Effector CD8-positive, alpha-beta T cell (primary cell): ENCODE measurements at places on chromosomes 6 and 20.

DNA sequence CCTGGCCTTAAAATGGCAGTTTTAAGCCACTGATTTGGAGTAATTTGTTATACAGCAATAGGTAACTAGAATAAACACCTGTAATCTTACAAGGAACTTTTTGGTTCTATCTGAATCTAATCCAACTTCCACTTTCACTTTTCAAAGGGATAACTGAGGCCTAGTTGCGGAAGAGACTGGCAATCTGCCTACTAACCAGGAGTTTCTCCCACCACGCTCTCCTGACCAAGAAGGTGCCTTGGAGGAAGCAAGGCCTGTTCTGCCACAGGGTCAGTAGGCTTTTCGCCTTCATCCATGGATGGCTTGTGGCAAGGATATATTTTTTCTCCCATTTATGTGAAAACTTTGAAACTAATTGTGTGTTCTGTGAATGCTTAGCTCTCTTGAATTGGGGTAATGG is 12.9 kb upstream of the MYBL2 start:
- DNase-seq: no peak

GRCh38 chr6:145345094-145345493 is 390.2 kb downstream of the EPM2A start:
- no peak for DNase-seq

- DNase-seq: no peak
Measured at GRCh38 chr20:1319051-1319450, 9.9 kb downstream of the SDCBP2 start.

DNA sequence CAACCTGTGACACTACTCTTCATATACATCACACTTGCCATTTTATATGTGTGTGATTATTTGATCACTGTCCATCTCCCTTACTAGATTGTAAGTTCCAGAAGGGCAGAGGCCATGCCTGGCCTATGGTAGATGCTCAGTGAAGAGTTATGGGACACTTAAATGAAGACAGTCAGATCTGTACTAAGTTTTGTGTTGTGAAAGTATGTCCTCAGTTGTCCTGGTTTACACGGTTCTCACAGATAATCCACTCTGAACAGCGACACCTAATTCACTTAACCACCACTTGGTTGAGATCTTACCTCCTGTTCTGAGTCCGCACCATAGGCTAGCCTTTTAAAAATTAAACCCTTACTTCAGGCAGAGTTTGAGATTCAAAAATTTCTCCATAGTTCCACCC is 434.1 kb upstream of the SOX4 start:
- no peak for DNase-seq

DNA sequence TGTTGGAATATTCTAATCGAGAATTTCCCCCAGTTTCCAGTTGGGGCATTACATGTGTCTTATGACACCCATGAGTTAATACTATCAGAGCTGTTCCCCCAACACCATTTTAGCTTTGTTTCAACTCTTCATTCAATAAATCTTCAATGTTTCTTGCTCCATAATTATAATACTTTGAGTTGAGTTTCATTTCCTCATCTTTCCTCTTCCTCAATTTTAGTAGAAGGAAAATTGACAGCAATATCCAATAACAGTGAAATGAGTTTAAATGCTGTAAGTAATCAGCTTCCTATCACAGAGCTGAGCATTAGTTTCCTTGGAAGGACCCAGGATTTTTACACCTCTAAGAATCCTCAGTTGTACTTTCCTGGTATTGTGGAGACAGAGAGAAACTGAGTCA is 1.0 kb upstream of the STMND1 start:
- no peak for DNase-seq

DNA sequence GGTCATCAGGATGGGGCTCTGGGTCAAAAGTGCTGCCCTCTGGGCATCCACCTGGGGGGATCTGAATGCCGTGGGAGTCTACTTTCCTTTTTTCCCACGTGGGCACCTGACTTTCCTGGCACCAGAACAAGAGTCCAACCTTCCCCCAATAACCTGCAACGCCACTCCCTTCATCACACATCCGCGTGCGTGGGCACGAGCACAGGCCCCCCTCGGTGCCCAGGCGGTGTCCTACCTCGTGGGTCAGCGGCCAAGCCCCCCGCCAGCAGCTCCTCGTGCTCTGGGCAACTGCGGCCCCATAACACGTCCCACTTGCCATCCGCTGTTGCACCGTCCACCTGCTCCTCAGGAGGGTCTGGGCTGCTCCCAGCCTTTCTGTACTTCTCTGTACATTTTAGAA is 87.0 kb downstream of the YTHDF1 start:
- no peak for DNase-seq

DNA sequence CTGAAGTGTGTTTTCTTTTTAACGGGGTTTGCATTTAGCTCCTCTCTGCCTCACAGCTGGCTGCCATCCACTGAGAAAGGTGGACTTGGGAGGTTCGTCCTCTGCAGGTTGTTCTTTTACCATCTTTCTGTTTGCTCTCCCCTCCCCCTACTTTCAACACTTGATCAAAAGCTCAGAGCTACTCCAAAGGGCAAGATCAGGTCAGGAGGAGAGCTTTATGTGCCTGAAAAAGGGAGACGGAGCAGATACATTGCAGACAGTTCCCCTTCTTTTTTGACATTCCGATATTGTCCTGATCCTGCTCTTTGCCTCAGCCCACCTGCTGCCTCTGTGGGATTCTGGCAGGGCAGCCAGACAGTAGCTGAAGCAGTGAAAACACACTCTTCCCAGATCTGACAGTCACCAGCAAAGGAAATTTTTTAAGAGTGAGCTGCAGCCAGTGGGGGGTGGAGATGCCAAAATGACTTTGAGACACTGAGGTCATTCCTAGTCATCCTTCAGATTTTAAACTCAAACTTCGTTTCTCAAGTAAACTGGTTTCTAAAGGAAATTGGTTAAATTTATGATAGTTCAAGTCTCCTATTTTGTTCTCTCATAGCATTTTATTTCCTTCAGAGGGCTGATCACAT is 26.5 kb downstream of the SMLR1 start:
- DNase-seq: no peak

GRCh38 chr6:97978855-97979271 is 695.8 kb upstream of the MMS22L start:
- no peak for DNase-seq

DNA sequence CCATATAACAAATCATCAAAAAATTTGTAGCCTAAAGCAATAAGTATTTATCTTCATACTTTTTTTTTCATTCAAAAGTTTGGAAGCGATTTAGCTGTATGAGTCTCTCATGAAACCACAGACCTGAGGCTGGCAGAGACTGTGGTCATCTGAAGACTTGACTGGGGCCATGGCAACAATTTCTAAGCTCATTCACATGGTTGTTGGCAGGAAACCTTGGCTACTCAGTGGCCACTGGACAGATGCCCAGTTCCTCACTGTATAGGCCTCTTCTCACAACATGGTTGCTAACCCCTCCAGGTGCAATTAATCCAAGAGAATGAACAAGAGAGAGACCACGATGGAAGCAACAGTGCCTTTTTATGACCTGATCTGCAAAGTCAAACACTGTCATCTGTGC is 235.9 kb downstream of the BTBD3 start:
- DNase-seq: no peak

GRCh38 chr6:42989923-42990322 is 5.6 kb downstream of the PPP2R5D start:
- no peak for DNase-seq

DNA sequence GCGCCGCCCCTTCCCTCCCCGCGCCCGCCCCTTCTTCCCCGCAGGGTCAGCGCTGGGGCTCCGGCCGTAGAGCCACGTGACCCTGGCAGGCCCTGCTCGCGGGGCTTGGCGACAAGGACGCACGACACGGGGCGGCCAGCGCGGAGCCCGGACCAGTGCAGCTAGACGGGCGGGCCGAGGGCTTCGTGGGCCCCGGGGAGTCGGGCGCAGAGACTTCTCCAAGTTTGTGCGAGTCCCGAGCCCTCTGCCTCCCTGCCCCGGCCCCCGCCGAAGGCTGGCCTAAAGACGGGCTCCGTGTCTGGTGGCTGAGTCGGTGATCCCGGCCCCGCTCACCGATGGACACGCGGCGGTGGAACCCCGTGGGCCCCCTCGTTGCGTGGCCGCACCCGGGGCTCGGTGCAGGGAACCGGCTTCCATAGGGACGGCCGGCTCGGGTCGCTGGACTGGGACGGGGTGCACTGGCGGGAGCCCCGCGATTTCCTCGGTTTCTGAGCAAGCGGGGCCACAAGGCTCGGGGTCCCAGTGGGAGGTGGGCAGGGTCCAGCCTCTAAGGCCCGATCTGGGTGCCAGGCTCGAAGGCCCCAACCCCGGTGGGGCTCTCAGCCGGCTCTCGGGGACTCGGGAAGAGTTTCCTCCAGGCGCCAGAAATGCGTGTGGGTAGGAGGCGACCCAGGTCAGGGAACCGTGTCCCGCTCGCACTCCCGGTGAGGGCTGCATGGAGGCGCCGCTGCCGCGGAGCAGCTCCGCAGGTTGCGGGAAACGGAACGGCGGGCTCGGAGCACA is 452 bp upstream of the GATA5 start:
- DNase-seq: no peak

GRCh38 chr20:58938541-58938940 is 42.5 kb upstream of the NELFCD start:
- DNase-seq: no peak

- DNase-seq: no peak
Measured at GRCh38 chr6:128803911-128804310, 79.0 kb upstream of the LAMA2 start.
